CD4-positive, alpha-beta T cell treated with Interleukin-6 at 100 ng/mL for 8 hours (primary cell): ENCODE measurements at places on chromosomes 4 and X.
A peak's percentile ranks its signal among the peaks of the same experiment; 100 is the strongest.

DNA sequence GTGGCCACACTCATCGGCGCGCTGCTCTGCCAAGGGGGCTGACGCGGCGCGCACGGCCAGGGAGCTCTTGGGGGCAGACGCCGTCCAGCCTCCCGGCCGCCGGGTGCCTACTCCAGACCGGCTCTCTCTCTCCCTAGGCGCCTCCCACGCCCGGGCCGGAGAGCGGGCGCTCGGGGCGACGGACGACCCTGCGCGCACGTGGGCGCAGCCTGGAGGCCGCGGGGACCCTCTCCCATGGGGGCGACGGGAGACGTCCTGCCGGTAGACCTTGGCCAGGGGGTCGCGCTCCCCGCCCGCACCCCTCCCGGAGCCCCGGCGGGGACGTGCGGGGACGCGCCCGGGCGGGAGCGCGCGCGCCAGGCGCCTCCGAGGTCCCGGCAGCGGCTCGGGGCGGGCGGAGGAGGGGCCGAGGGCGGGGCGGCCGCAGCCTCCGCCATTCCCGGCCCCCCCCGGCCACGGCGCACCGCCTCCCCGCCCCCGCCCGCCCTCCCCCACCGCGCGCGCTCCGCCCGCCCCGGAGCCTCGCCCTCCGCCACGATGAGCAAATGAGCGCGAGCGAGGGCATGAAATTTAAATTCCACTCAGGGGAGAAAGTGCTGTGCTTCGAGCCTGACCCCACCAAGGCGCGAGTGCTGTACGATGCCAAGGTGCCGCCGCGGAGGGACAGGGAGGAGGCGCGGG lies at the start of gene MSL3:
Gene MSL3, plus strand, starts transcription at position 519 of the 681 bp plus-strand sequence. Its CDS starts 27 bp downstream, at position 546.
- DNase-seq = peak; percentile 54

GRCh38 chrX:112874175-112874574 lies 33.5 kb upstream of the AMOT start:
- no peak for DNase-seq

DNA sequence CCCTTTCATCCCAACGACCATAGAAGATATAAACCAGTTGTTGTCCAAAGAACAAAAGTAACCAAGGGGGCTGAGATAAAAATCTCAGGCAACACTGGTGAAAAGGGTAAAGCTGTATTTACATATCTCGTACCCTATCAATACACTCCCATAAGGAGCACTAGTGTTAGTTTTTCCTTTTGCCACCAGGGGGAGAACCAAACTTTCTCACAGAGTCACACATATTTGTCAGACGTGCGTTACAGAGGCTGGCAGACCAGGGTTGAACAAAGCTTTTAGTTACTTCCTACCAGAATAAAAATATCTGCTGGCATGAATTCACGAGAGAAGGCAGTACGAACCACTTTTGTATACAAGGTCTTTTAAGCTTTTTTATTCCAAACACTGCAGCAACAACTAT lies 88.3 kb downstream of the AMELX start:
- peak; percentile 2 for DNase-seq

DNA sequence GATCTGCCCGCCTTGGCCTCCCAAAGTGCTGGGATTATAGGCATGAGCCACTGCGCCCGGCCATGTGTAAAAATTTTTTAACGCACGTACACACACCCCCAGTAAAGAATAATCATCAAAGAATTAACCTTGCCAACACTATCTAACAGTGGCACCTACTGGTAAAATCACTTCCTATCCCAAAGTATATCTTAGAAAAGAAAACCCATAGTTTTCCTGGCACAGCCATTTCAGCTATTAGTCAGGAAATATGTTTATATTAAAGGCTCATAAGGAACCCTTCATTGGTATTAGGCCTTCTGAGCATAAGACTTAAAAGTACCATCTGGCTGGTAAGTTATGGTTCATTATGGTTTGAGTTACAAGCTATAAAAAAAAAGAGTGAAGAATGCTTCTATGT lies 14.1 kb downstream of the S100G start:
- DNase-seq = no peak

DNA sequence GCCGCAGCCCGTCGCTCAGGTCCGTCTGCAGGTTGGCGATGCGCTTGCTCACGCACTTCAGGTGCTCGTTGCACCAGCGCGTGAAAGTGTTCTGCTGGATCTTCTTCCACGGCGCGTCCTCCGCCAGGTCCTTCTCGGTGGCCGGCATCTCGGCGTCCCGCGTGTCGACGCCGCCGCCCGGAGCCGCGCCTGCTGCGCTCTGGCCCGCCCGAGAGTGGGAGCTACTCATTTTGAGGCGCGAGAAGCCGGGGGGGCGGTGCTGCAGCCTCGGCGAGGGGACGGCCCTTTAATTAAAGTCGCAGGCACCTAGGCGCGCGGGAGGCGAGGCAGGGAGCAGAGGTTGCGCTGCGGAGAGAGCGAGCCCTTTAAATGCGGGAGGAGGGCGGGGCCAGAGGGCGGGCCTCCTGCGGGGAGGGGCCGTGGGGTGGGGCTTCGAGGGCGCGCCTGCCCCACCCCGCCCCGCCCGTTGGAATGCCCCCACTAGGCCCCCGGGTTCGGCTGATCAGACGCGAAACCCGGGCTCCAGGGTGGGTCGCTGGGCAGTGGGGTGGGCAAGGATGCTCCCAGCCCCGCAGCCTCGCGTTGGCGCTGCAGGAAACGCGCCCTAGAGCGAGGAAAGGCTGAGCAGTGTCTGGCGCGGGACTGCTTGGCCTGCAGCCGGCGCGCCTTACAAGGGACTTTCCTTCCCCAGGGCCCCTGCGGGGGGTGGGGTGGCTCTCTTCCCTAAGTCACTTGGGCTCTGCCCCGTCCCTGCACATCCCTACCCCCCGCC lies 3.2 kb downstream of the FLNA start:
- DNase-seq = peak; percentile 93

- DNase-seq = no peak
Observed at GRCh38 chr4:52641854-52642563, 17.1 kb downstream of the USP46 start.

- no peak for DNase-seq
Observed at GRCh38 chrX:17081968-17082367, 135.5 kb downstream of the REPS2 start.

DNA sequence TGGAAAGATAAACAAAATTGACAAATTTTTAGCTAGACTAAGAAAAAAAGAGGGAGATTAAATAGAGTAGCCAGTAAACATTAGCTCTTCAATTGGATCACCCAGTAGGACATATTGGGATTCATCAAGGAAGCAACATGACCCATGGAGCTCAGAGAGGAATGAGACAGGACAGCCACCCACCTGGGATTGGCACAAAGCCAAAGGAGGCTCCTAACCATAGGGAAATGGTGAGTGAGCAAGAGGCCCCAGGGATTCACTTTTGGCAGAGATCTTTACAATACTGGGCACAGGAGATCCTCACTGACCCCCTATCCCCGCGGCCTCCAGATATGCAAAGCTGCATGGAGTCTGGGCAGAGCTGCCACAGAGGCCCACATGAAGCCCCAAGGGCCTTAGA lies 34.8 kb upstream of the CXCL6 start:
- no peak for DNase-seq

DNA sequence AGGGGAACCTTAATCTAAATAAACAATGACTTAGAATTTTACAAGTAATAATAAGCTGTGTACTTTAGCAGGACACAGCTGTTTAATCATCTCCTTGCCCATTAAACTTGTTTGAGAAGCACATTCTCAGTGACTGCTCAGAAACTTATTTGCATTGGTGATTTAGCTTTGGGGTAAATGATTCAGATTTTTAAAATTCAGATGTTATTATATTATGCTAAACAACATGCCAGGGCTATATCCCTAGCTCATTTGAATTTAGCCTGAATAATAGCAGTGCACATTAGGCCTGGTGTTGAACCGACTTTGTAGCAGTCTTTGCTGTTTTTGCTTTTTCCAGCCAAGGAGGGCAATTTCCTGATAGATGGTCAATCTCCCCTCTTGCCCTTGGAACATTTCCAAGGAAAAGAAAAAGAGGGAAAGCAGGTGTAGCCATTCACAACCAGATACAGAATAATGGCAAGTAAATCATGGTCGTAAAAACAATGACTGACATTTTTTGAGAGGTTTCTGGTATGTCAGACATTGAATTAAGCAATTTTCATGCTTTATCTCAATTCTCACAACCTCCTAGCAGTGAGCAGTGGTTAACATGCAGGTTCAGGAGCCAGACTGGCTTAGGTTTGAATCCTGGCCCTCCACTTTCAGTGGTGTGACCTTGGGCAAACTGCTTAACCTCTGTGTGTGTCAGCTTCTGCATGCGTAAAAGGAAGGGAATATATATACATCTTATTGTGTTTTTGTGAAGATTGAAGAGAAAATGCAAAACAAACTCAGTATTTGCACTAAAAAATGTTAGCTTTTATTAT lies 16.8 kb downstream of the ARHGEF38 start:
- no peak for DNase-seq

GRCh38 chrX:40420899-40421729 lies 159.7 kb upstream of the ATP6AP2 start:
- DNase-seq = no peak

- no peak for DNase-seq
Observed at GRCh38 chr4:85094735-85095134, 128.2 kb upstream of the WDFY3 start.

- DNase-seq = no peak
Observed at GRCh38 chrX:84909151-84909550, 94.5 kb upstream of the APOOL start.

DNA sequence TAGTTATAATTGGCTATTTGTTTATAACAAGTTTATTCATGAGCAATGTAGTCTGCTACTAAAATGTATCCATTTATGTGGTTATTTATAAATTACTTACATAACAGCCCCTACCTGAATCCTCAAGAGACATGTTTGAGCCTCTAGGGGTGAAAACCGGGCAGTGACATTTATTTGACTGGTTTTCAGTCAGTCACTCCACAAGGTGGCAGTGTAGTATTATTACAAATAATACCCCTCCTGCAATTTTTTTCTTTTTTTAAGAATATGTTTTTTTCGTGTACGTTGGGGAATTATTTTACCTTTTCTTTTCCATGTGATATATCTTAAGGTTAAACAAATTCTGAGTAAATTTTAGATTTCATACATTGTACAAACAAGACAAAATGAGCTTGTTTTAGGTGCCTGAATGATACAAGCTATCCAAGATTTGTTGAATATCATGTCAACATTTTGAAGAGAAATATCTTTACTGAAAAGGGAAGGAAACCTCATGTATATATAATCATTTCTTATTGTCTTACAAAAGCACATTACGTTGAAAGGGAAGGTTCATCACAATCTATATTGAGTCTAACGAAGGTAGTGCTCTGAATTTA lies 598.7 kb upstream of the TECRL start:
- DNase-seq = no peak

GRCh38 chr4:79626101-79626500 lies 218.1 kb upstream of the GK2 start:
- no peak for DNase-seq

DNA sequence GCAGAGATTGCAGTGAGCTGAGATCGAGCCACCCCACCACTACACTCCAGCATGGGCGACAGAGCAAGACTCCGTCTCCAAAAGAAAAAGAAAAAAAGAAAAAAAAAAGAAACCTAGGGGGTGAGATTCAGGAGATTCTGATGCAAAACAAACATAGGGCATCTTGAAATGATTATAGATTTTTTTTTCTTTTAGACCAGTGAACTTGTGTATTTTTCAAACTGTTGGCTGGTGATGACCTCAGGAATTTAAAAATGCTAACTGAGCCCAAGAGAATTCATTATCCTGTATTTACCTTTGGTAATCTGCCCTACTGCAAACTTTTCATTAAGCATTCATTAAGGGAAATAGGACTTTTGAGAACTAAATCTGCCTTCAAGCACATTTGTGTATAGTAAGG lies 20.6 kb downstream of the ATP10D start:
- no peak for DNase-seq

- DNase-seq = no peak
Observed at GRCh38 chrX:147476008-147476407, 435.7 kb upstream of the FMR1 start.

DNA sequence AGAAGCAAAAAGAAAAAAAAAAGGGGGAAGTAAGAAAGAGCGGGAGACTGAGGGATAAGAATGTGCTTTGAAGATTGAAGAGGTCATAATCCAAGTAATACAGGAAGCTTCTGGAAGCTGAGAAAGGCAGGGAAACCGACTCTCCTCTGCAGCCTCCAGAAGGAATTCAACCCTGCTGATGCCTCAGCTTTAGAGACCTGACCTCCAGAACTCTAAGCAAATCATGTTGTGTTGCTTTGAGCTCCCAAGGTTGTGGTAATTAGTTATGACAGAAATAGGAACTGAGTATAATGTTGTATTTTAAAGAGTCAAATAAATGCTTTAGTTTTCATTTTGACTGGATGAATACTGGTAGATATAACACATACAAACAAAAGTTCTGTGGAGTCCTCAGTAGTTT lies 48.0 kb upstream of the FAT1 start:
- no peak for DNase-seq

DNA sequence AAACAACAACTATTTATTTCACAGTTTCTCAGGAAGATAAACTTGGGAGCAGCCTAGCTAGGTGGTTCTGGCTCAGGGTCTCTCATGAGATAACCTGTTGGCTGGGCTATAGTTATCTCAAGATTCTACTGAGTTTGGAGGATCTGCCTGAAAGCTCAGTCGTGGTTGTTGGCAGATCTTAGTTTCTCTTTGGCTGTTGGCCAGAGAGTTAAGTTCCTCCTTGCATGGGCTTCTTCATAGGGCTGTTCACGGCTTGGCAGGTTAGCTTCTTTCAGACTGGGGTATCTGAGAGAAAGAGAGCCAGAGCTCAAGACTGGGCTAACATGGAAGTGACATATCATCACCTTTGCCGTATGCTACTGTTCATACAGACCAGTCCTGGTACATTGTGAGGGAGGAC lies 28.7 kb downstream of the SEC24B start:
- no peak for DNase-seq

- DNase-seq = no peak
Observed at GRCh38 chr4:111573386-111573785, 571.9 kb upstream of the FAM241A start.

GRCh38 chrX:77404419-77404818 lies 42.8 kb upstream of the FGF16 start:
- DNase-seq = no peak

GRCh38 chr4:75922588-75922987 lies 18.2 kb downstream of the NAAA start:
- DNase-seq = no peak

DNA sequence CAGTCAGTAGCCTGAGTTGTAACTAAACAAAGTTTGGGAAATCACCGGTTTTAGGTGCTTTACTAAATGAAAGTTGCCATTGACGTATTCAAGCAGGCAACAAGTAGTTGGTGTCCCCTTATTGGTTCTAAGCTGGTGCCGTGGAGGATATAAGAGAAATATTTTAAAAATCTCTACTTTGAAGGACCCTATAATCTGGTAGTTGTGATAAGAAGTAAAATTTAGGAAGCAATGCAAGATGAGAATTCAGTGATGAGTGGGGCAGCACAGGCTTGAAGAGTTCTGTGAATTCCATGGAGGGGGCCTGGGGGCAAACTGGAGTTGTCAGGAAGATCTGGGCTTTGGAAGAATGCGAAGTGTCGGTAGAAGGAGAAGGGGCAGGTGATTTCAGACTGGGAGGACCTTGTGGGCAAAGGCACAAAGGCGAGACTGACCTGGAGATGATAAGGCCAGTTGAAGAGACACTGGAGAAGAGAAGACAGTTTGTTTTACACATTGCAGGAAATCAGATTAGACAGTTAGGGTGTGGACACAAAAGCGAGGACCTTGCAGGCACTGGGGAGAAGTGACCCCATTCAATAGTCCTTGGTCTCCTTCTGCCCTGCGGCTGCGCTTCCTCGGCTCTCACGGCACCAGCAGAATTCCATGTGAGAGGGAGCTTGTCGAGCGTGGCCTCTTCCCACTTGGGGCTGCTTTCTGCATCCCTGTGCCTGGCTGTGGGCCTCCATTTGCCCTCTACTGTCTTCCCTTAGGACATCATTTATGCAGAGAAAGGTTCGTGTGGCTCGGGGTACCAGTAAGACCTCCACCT lies 1.3 kb downstream of the RHOH start:
- DNase-seq = peak; percentile 62

GRCh38 chr4:17322514-17322913 lies 189.4 kb downstream of the QDPR start:
- DNase-seq = no peak
